ENCODE measurements at places on chromosomes 12 and 14.

GRCh38 chr14:101478096-101478495 is 83.2 kb upstream of the DIO3 start:
- DNase-seq, result no peak

DNA sequence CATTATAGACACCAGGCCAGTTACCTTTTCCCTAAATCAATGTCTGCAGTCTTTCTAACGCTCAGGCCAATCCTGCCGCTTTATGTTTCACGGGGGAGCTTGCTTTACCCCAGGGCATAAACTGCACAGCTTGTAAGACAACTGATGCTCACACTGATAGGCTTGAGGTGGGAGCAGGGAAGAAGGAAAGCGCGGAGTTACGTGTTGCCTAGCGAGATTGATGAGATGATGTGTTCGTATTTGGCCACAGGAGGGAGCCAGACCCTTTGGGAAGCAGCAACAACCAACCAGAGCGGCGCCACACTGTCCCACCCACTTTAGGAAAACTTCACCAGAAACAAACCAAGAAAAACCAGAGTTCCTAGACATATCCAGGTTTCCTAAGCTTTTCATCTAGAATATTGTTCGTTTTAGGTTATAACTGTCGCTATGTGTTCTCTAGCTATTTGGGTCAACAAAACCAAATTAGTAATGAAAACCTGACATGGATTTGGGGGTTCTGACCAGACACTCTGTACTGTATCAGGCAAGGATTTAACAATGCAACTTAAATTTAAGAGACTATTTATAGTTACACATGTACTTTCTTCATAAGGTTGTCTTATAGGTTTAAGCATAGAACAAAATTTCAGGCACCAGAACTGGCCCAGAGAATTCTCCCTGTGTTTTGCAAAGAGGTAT is 2.4 kb downstream of the IL26 start:
- DNase-seq, result peak; percentile 82

DNA sequence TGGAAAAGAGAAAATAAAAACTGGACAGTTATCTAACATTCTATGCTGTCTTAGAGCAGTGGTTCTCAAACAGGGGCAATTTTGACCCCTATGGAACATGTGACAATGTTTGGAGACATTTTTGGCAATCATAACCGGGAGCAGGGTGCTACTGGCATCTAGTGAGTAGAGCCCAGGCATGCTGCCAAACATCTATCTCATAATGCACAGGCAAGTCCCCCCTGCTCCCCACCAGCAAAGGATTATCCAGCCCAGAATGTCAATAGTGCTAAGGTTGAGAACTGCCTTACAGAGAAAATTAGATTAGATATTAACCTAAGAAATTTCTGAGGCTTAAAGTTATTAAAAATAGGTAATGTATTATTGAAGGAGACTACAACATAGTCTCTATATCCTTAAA is 22.9 kb upstream of the CATSPERB start:
- DNase-seq, result no peak

- no peak for DNase-seq
Measured at GRCh38 chr14:66224492-66225178, 261.5 kb upstream of the CCDC196 start.

DNA sequence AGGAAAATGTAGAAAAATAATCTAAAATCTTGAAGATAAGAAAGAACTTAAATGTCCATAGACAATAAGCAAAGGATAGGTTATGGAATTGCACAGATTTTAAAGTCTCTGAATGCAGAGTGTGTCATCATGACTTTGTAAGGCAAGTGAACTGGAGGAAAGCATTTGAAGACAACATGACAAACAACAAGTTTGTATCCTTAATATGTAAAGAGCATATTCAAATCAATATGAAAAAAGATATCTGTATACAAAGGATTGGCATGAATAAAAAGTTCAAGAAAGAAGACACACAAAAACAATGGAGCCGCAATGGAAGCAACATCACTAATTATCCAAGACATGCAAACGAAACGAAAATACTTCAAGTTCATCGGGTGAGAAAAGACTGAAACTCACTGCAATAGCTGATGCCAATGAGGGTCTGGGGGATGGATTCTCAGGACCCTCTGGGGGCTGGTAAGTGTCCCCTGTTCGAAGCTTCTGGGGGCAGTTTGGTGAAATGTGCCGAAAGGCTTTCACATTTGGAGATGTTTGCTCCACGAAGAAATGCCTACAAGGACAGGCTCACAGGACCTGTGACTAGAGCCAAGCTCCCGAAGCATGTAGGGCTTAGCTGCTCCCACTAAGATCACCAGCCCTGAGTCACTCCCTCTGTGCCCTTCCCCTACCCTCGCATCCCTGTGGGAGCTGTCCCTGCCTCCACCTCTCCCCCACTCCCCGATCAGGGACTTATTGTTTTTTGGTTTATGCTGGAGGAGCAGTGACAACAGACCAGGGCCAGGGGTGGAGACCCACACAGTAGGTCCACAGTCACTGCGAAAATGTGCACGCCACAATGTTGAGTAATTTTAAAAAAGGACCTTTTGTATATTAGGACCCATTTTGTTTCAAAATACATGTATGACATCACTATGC is 345.7 kb upstream of the SFSWAP start:
- DNase-seq, result no peak

DNA sequence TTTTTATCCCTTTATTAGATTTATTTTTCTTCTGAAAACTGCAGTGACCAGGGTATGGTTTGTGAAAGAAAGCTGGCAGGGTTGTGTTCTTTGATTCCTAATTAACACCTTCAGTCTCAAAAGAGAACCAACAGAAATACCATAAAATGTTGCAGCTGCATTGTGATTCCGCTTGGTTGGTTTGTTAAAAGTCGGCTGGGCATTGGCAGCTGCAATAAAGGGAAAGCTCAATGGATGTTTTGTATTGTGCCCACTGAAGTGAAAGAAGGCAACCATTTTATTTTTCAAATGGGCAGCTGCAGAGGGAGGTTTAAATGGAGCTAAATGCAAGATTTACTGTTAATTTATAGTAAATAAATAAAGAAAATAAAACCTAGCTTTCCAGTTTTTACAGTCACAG is 16.7 kb downstream of the LGR5 start:
- peak; percentile 12 for DNase-seq

DNA sequence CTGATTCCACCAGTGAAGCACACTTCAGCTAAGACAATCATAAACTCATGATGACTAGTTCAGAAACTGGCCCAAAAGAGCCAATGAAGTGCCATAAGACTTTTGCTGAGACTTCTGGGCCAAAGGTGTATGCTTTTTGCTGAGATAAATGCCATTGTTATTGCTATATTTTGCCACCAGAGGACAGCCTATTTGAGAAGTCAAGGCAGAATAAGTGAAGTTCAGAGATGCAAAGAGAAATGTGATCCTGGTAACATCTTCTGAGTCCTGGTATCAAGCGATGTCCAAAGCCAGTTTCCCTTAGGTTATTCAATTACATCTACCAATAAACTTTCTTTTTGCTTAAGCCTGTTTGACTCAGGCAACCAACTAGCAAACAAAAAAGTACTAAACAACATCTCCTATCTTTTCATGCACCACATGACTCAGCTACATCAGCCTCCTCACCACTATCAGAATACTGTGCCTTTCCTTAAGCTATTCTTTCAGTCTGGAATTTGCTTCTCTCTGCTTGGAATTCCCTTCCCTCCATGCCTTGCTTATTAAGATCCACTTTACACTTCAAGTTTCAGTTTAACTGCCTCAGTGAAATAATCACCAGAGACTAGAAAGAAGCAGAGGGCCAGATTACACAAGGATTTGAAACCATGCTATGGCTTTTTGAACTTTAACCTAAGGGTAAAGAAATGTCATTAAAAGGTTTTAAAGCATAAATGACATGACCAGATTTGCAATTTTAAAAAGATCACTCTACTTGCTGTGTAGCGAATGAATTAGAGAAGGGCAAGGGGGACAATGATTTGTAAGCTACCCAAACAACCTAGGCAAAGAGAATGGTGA is 14.0 kb downstream of the CRY1 start:
- no peak for DNase-seq

DNA sequence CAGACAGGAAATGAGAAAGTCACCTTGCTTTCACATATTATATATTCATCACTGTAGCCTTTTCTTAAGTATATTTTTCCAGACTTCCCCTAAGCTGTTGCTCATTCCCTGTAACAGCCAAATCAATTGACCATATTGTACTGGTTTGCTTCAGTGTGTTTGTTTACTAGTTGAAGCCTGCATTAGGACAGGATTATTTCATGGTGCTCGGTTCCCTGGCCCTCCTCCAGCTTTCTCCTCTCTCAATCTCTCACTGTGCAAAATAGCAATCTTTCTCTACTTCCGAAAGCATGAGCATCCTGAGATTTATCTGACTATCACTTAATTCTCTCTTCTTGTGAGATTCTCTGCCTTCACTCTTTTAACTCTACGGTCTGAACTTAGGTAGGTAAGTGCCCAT is 2.4 kb downstream of the SLC35F4 start:
- DNase-seq, result no peak

GRCh38 chr12:73531752-73532151 is 1005.9 kb upstream of the ATXN7L3B start:
- DNase-seq, result no peak

GRCh38 chr14:90556012-90556477 is 159.2 kb downstream of the CALM1 start:
- DNase-seq, result no peak

GRCh38 chr12:106118-106591 is 39.6 kb downstream of the IQSEC3 start:
- peak; percentile 95 for DNase-seq

DNA sequence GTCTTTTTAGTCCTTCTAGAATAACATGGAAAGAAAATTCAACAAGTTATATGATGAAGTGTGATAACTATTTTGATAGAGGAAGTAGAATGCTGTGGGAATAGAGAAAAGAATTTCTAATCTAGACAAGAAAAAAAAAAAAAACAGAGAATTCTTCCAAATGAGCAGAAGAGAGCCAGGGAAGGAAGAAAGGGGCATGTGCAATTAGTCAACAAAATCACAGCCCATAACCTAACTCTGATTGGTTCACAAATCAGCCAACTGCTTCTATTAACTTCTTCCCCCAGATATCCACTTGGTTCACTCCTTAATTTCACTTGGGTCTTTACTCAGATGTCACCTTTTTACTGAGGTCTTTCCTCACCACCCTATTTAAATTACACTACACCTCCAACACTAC is 69.5 kb downstream of the BTG1 start:
- DNase-seq, result no peak

DNA sequence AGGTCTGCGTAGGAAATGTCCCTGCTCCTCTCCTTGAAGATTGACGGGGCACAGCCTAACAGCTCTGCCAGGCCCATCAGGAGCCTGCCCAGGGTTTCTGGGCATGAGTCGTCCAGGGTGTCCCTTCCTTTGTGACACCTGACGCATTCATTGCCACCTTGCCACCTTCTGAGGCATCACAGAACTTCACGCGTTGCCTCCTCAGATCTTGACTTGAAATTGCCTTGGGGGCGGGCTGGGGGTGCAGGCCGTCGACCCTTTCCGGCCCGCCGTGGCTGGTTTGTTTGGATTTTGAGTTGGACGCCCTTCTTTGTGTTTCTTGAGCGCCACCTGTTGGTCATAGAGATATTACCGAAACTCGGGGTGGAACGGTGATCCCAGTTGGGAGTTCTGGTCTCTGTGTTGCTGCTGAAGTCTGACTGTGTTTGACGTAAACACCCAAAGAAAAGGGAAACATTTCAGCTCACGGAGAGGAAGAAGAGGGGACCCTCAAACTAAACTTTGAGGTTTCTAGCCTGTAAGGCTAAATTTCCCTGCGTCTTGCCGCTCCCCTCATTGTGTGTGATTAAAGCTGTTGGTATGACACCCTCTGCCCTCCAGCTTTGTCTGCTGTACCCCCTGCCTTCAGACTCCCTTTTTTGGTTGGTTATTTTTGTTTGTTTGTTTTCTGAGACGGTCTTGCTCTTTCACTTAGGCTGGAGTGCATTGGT is 44.6 kb downstream of the MLXIP start:
- DNase-seq, result peak; percentile 54

DNA sequence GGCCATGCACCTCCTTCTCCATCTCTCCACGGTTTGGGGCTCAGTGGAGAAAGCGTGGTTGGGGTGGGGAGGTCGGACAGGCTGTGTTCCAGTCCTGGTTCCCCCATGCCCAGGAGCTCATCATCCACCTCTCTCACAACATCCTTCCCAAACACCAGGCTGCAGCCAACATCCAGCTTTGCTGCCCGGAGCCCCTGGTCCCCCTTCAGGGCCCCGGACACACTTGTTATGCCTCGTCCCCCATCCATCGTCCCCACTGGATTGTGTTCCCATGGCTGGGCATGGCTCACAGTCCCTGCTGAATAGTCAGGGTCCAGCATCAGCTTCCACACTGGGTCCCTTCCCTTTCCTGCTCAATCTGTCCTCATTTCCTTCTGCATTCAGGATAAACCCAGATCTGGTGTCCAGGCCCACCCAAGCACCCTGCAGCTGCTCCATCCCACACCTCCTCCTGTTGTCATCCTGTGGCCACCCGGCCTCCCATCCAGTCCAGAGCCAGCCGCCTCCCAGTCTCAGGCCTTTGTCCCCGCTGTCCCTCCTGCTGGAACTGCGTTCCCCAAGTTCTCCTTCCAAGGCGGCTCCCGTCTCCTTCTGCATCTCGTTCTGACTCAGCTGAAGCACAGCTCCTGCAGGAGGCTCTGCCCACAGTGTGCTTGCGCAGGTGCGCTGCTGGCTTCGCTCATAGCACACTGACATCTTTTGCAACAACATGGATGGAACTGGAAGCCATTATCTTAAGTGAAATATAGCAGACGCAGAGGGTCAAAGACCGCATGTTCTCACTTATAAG is 211.4 kb upstream of the RTL1 start:
- DNase-seq, result no peak

GRCh38 chr14:24508155-24508840 is at the start of gene CMA1:
TSS of gene CMA1 (minus strand) at chr14:24508265. CDS start at chr14:24508235, 30 bp downstream.
- no peak for DNase-seq

GRCh38 chr14:22174412-22175277 is 414.4 kb downstream of the DAD1 start:
- DNase-seq, result no peak

GRCh38 chr12:121803861-121804416 is at the start of gene SETD1B:
TSS of gene SETD1B (plus strand) at chr12:121804009. CDS start at chr12:121804738, 729 bp downstream.
- peak; percentile 27 for DNase-seq

- no peak for DNase-seq
Measured at GRCh38 chr14:90445011-90445410, 48.2 kb downstream of the CALM1 start.

DNA sequence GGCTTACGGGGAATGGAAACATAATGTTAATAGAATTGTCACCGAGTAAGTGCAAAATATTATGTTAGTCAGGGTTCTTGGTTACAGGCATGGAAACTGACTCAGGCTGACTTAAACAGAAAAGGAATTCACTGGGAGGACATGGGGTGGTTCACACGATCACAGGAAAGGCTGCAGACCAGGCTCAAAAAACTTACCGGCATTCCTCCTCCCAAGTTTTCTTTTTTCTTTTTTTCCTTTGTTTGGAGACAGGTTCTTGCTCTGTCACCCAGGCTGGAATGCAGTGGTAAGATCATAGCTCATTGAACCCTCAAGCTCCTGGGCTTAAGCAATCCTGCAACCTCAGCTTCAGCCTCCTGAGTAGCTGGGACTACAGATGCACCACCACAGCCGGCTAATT is 11.9 kb upstream of the UBE2N start:
- DNase-seq, result no peak

GRCh38 chr14:100419856-100420255 is 96.7 kb downstream of the SLC25A47 start:
- no peak for DNase-seq

All from NCI-H2171 (cell line).